Psoas muscle (tissue), 8 donors: ENCODE measurements at places on chromosomes 1 and 21.
A peak's percentile ranks its signal among the peaks of the same experiment; 100 is the strongest.

DNA sequence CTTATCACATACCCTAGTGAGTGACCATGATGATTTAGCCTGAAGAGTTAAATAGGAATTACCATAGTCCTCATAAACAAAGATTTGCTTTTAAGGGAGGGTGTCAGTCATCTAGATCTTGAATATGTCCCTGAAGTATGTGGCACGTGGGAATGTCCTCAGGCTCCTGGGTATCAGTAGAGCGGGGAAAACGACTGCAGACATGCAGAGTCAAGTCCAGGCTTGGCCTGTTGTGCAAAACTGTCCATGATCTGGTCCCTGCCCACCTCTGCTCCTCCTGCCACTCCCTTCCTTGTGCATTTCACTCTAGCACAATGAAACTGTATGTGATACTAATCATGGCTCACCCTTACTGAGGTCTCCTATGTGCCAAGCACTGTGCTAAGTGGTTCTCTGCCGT, 12.9 kb downstream of the MOV10 start:
- DNase-seq, result no peak

GRCh38 chr21:42375506-42375905, 9.2 kb upstream of the TFF1 start:
- no peak for DNase-seq

- DNase-seq, result no peak
Measured at GRCh38 chr1:53065391-53065790, 3.4 kb downstream of the PODN start.

- DNase-seq, result no peak
Measured at GRCh38 chr1:30008998-30009657, 714.3 kb downstream of the MATN1 start.

DNA sequence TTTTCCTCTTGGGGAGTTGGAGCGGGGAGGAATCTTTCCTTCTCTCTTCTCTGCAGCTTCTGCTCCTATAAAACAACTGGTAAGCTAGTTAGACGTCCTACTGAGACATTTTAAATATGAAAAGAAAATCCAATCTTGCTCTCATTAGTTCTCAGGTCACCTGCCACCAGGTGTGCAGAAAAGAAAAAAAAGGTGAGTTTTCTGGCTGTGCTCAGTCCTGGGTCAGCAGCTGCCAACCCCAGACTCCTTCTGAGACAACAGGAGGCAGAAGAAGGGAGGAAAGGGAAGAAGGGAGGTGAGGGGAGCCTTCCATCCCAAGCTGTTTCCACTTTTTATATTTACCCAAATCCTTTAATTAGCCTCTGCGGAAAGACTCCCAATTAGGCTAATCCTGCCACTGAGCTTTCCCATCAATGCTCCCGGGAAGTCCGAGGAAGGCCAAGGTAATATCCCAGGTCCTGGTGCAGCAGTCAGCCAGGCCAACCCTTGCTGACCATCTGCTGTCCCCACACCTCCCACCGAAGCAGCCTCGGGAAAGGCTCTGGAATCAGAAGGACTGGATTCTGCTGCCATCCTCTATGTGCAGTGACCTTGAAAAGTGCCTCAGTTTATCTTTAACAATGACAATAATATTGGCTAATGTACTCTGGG, 33.4 kb downstream of the GLIS1 start:
- no peak for DNase-seq

DNA sequence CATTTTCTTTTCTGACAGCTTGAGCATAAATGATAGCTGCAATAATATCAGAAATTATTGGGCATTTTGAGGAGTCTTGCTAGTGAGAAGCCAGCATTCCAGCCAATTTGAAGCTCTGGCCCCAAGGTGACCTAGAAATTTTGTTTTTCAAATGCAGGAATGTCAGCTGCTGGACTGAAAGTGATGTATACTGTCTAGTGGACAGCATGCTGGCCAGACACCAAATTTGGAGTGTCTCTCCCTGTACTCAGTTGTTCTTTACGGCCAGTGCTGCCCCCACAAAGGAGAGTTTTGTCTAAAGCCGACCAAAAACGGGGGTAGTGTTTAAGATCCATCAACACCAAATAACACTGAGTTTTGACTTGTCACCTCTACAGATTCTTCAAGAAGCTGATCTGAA, 5.2 kb downstream of the RGS7 start:
- no peak for DNase-seq

DNA sequence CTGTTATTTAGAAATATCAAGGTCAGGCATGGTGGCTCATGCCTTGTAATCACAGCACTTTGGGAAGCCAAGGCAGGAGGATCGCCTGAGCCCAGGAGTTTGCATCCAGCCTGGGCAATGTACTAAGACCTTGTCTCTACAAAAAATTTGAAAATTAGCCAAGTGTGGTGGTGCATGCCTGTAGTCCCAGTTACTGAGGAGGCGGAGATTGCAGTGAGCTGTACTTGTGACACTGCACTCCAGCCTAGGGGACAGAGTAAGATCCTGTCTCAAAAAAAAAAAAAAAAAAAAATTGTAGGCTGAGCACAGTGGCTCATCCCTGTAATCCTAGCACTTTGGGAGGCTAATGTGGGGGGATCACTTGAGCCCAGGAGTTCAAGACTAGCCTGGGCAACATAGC, 45.3 kb downstream of the PIK3CD start:
- DNase-seq, result no peak

GRCh38 chr1:33222381-33222780, 33.9 kb upstream of the ZNF362 start:
- DNase-seq, result no peak

- DNase-seq, result no peak
Measured at GRCh38 chr1:62593825-62594394, 3.4 kb upstream of the ANGPTL3 start.

- DNase-seq, result no peak
Measured at GRCh38 chr1:38396606-38397005, 350.0 kb upstream of the POU3F1 start.

DNA sequence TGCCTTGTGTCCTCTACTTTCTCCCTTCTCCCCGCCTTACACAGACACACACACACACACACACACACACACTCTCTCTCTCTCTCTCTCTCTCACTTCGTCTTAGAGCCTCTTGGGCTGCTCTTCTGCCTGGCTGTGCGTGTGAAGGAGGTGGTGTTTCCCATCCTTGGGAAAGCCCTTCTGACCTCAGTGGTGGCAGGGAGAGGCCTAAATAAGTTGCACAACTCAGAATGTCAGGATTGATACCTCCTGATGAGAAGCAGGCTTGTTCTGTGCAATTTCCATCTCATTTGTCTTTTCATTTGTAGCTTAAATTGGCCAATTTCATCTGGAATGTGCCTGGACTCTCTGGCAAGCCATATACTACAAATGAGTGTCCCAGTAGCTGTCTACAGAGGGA, 25.0 kb downstream of the LRRN2 start:
- DNase-seq, result no peak

DNA sequence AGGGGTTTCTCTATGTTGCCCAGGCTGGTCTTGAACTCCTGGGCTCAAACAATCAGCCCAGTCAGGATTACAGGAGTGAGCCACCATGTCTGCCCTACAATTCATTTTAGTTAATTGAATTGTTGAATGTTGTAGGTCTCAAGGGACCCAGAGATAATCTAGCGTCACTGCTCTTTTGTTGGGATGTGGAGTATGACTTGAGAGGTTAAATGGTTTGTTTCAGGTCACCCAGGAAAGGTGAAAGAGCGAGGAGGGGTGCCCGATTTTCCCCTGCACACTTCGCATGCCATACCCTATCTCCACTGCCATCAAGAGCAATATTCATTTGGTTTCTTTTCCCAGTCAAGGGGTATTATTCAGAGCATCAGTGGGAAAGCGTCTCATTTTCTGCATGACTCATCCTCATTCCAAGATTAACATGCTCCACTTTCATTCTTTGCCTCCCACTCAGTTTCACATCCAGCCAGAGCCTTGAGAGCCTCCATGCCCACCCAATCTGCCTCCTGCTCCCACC, 13.1 kb upstream of the SLC30A1 start:
- DNase-seq, result no peak

DNA sequence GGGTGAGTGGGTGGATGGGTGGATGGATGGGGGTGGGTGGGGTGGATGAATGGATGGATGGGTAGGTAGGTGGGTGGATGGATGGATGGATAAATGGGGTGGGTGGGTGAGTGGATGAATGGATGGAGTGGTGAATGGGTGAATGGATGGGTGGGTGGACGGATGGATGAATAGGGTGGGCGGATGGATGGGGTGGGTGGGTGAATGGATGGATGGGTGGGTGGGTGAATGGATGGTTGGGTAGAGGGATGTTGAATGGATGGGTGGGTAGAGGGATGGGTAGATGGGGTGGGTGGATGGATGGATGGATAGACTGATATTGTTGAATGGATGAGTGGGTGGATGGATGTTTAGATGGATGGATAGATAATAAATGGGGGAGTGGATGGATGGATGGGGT, 26.9 kb upstream of the CCDC27 start:
- DNase-seq, result no peak

GRCh38 chr1:227071895-227072587, 131.9 kb downstream of the COQ8A start:
- no peak for DNase-seq

DNA sequence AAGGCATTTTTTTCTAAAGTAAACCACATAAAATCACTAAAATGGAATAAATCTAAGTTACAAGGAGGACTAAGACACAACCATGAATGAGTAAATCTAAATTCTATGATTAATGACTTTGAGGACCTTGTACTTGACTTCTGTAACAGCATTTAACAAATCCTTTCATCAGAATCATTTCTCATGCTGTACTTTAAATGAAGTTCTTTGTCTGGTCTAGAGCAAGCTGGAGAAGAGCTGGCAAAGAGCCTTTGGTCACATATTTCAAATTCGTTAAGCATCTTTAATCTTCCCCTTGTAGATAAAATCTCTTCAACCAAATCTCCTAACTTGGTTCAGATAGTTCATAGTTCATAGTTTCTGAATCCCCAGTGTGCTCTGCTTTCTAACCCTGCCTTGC, 405.4 kb downstream of the PTPRC start:
- no peak for DNase-seq

DNA sequence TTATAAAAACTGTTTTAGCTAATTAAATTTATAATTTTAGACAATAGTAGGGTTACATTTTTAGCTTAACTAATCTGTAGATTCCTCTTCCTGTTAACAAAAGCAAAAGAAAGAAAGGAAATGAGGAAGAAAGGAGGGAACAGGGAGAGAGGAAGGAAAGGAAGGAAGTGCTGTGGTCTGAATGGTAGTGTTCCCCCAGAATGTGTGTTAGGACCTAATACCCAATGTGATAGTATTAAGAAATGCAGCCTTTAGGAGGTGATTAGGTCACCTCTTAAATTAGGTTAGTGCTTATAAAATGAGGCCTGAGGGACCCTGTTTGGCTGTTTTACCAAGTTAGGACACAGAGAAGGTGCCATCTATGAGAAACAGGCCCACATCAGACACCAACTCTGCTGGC, 136.9 kb upstream of the SAMSN1 start:
- no peak for DNase-seq

DNA sequence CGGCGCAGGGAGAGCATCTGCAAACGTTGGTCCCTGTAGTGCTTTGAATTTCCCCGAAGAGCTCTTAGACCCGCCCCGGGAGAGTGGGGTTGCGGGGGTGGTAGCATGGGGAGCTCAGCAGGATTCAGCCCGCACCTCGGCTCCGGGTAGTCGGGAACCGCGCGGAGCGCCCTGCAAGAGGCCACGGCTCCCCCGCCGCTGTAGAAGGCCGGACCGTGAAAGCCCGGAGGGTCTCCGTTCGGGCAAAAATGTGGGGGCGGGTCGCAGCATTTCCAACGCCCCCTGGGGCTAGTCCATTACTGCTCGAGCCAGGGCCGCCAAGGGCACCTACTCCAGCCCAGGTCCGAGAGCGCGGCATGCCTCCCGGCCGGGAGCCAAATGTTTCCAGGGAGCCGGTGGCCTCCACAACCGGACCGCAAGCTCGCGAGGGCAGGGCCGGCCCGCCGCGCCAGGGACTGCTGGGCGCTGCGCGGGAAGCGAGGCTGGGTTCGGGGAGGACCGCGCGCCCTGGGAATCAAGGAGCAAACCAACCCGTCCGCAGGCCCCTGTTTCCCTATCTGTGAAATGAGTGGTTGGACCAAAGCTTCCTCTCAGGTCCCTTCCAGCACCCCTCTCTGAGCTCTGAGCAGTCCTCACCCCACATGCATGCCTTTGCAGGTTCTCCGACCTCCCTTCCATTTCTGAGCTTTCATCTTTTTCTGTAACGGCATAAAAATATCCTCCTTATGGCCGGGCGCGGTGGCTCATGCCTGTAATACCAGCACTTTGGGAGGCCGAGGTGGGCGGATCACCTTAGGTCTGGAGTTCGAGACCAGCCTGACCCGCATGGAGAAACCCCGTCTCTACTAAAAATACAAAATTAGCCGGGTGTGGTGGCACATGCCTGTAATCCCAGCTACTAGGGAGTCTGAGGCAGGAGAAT, 775 bp upstream of the TMEM63A start:
- peak; percentile 71 for DNase-seq

GRCh38 chr1:109024646-109025045, 17.3 kb downstream of the WDR47 start:
- DNase-seq, result no peak

DNA sequence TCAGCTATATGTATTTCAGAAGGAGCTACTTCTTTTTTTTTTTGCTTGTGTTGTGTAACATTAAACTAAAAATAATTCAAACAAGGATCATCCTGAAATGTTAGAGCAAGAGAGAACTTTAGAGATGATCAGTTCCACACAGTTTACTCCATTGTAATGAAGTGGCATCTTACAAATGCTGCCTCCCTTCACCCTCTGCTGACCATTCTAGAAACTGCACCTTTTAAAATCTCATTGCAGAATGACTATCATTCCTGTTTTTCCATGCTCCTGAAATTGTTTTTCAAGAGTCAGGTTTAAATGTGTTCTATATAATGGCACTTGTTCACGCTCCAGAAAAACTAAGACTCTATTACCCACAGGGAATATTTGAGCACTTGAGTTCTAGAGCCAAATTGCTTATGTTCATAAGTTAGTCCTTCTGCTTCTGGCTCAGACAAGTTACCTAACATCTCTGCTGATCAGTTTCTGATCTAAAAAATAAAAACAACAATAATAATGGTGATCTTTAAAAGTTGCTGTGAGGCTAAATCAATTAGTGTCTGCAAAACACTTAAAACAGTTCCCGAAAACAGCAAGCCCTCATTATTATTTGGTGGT, 21.5 kb upstream of the SLC44A5 start:
- DNase-seq, result no peak

DNA sequence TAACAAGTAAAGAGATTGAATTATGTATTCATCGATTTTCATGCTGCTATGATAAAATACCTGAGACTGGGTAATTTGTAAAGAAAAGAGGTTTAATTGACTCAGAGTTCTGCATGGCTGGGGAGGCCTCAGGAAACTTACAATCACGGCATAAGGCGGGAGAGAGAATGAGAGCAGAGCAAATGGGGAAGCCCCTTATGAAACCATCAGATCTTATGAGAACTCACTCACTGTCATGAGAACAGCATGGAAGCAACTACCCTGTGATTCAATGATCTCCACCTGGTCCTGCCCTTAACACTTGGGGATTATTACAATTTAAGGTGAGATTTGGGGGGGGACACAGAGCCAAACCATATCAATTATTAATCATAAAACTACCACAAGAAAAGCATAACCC, 3.3 kb upstream of the GBP3 start:
- no peak for DNase-seq

- no peak for DNase-seq
Measured at GRCh38 chr1:178490967-178491366, 5.8 kb downstream of the CLEC20A start.

- DNase-seq, result no peak
Measured at GRCh38 chr1:207752456-207752998, 673 bp downstream of the CD46 start.

GRCh38 chr1:235876402-235876841, 9.7 kb upstream of the LYST start:
- DNase-seq, result no peak

- no peak for DNase-seq
Measured at GRCh38 chr1:167122568-167122967, 28.7 kb downstream of the STYXL2 start.

- DNase-seq, result no peak
Measured at GRCh38 chr1:8047112-8047511, 21.0 kb upstream of the ERRFI1 start.
